ENCODE measurements at places on chromosomes 1 and 21.

DNA sequence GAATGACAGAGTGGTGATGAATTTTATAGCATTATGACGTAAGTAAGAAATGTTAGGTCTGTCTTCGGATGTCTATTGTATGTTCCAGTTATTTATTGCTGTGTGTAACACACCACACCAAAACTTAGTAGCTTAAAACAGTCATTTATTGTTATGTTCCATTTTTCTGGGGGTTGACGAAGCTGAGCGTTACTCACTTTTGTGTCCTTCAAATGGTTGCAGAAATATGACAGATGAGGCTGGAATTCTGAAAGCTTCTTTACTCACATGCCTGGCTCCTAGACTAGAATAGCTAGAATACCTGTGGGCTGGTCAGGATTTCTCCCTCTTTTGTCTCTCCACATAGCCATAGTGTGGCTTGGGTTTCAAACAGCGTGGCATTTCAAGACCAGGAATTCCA lies 62.1 kb upstream of the S1PR1 start:
- no peak for DNase-seq

- no peak for DNase-seq
Measured at GRCh38 chr1:9281071-9281827, 11.4 kb upstream of the SPSB1 start.

- no peak for DNase-seq
Measured at GRCh38 chr1:55716151-55716550, 501.0 kb upstream of the USP24 start.

DNA sequence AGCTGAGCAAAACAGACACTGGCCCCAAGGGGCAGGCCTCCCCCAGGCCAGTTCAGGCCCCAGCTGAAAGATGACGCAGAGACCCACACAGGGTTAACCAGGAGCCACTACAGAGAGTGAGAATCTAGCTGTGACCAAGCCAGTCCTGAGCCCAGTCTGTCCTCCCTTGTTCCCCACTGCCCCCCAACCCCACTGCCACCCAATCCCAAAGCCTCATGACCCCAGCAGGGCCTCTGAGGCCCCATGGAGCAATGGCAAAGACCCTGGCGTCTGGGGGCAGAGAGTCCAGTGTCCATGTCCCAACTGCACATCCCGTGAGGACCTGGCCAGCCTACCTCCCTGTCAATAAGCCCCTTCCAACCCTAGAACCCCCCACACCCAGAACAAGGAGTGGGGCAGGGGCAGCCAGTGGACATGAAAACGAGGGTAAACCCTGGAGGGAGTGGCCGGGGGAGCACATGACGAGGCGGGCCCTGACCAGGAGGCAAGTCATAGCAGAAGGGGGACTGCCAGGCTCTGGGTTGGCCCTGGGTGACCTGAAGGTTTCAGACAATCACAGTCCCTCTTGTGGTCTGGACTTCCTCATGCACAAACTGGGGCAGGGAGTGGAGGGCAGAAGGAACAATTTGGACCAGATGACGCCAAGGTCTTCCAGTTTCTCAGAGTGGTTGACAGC lies 100.5 kb downstream of the GLIS1 start:
- no peak for DNase-seq

- no peak for DNase-seq
Measured at GRCh38 chr21:41037936-41038335, 130.0 kb upstream of the BACE2 start.

- DNase-seq: no peak
Measured at GRCh38 chr1:9886092-9886742, 23.9 kb downstream of the CTNNBIP1 start.

GRCh38 chr1:19661721-19662228 lies 2.9 kb upstream of the HTR6 start:
- no peak for DNase-seq

DNA sequence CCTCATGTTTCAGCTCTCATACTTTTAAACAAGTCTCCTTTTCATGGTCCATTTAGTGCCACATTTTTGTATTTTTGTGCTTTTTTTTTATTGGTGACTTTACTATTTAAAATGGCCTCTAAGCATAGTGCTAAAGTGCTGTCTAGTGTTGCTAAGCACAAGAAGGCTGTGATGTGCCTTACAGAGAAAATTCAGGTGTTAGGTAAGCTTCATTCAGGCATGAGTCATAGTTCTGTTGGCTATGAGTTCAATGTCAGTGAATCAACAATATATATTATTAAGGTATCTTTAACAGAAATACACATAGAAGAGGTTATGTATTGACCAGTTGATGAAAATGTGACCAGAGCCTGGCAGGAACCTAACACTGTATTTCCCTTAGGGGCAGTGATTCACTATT lies 12.8 kb upstream of the FUBP1 start:
- no peak for DNase-seq

- no peak for DNase-seq
Measured at GRCh38 chr1:241166625-241167024, 190.4 kb downstream of the RGS7 start.

GRCh38 chr1:36760081-36760480 lies 274.2 kb downstream of the GRIK3 start:
- no peak for DNase-seq

DNA sequence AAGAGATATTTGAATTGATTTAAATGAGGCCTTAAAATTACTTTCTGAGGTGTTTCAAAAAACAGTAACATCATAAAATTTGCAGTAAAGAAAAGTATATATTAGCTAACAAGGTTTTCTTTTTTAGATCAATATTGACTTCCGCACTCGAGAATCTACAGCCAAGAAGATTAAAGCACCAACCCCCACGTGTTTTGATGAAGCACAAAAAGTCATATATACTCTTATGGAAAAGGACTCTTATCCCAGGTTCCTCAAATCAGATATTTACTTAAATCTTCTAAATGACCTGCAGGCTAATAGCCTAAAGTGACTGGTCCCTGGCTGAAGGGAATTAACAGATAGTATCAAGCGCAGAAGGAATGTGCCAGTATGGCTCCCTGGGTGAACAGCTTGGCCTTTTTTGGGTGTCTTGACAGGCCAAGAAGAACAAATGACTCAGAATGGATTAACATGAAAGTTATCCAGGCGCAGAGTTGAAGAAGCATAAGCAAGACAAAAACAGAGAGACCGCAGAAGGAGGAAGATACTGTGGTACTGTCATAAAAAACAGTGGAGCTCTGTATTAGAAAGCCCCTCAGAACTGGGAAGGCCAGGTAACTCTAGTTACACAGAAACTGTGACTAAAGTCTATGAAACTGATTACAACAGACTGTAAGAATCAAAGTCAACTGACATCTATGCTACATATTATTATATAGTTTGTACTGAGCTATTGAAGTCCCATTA lies 3.6 kb downstream of the RGS1 start:
- no peak for DNase-seq

DNA sequence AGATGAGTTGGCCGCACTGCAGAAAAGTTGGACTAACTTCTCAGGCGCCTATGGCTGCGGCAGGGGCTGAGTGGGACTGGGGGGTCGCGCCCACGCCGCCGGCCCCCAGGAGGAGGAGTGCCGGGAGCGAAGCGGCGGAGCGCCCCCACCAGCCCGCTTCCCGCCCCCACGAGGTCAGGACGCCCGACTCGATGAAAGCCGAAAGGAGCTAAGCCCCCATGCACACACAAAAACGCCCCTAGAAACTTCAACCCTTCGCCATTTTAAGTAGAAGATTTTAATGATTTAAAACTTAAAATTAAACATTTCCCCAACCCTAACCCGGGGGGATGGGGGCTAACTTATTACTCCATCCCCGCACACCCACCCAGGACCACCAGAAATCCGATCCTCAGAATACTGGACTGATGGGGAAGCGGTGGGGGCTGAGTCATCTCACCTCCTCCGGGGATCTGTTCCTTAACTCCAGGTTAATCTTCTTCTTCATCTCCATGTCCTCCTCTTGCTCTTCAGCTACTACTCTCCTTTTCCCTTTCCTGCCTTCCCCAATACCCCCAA lies 539 bp downstream of the ANP32E start:
- DNase-seq: no peak

DNA sequence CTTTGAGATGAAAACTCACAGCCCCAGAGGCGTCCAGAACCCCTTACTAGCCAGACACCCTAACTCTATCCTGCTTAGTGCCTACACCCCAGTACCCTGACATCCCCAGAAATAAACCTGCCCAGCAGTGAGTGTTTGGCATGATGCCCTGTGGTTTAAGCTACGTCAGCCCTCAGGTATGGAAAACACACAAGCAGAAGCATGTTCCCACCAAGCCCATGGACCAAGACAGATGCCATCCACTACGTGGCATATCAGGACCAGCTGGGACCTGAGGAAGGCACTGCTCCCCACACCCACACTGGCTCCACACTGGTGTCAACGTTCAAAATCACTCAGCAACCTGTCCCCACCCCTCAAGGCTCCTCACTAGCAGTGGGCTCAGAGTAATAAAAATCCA lies 116.4 kb downstream of the SYT2 start:
- DNase-seq: no peak

DNA sequence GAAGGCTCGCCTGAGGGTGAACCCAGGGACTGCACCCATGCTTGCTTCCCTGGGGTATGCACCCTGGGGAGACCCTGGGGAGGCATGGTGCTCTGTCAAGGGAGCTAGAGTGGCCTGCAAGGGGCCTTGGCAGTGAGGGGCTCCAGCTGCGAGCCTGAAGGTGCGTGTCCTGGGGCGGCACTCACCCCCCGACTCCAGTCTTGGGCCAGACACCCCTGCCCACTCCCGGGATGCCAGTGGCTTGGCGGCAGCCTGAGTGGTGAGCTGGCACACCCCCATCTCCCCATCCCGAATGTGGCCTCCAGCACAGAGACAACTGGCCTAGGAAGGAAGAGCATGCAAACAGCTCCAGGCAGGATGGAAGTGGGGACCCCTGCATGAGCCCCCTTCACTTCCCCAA lies 2.6 kb downstream of the SUMO3 start:
- no peak for DNase-seq

DNA sequence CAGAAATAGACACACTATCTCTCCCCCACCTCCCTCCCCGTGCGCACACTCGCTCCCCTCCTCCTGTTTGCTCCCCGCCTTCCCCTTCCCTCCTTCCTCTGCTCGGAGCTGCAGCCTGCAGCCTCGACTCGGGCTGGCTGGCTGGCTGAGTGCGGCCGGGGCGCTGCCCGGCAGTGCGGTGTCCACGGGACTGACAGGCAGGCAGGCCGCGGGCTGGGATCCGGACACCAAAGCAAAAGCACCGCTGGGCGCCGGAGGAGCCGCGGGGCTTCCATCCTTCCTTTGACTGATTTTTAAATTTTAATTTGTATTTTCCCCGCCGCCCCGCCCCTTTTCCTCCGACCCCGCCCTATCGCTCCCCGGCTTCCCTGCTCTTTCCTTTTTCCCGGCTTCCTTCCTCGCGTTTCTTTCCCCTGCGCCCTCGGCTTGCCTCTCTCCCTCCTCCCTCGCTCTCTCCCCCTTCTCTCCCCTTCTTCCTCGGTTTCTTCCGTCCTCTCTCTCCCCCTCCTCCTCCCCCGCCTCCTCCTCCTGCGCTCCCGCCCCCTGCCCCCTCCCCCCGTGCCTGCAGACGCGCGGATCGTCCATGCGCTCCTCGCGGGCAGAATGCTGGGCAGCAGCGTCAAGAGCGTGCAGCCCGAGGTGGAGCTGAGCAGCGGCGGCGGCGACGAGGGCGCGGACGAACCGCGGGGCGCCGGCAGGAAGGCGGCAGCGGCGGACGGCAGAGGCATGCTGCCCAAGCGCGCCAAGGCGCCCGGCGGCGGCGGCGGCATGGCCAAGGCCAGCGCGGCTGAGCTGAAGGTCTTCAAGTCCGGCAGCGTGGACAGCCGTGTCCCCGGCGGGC lies 109.4 kb downstream of the NAV1 start:
- no peak for DNase-seq

DNA sequence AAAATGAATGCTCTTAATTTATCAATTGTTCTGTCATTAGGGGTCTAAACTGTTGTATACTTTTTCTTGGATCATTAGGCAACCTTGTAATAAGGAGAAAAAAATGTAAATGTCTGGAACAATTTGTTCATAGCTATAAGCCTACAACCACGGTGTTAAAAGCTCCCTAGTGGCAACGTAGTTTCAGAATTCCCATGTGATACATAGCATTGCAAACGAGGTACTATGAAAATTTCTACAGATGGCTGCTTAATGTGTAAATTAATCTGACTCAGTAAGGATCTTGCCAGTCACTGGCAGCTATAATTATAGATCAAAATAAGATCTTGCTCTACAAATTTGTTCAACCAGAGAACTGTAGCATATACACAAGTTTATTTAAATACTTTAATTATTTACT lies 304.1 kb upstream of the ADGRL4 start:
- no peak for DNase-seq

GRCh38 chr1:154466921-154467417 lies 35.0 kb upstream of the TDRD10 start:
- no peak for DNase-seq

DNA sequence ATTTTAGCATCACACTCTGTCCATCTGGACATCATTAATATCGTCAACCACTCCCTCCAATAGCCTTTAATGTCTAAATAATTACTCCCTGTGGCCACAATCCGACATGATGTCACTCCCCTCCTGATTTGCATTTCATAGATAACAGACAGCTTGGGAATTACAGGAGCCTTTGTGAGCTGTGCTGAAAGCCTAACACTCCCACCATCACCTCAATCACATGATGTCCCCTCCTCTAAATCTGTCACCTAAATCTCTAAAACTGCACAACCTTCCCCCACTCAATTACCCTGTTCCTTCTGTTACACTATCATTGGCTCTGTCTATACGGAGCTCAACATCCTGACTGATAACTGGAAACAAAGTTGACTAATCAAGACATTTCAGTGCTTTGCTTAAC lies 14.3 kb downstream of the NHLH2 start:
- DNase-seq: peak; percentile 92

DNA sequence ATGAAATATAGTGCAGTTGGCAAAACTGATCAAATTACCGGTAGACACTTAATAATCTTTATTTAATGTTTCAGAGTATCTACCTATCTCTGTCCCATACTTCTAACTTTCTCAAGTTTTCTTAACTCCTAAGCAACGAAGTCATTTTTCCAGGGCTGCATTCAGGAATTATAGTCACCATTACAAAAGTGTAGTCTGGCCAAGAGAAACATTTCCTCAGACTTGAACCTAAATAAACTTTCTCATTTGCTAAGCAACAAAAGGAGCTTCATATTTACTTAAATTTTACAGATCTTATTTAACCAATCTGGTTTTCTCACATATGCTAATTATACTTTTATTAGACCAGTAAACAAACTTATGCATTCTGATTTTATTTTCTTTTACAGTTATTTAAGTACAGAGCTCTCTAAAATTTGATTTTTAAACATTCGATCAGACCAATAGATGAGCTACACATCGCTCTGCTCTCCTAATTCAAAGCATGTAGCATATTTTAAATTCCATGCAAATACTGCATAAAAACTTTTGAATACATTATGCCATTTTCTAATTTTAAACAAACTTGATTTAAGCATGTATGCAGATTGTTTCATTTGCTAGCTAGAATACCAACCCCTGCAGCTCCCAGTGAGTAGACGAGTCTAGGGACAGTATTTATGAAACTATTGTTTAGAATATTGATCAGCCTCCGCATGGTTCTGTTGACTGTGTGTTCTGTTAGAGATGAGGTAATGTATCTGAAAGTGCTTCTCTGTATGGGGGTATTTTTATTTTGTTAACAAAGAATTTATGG lies 201.4 kb downstream of the CHRM3 start:
- DNase-seq: no peak

Measured in NCI-H524 treated with DMSO at 0.1 percent for 48 hours (cell line).